ENCODE measurements at places on chromosomes 5 and 9.

DNA sequence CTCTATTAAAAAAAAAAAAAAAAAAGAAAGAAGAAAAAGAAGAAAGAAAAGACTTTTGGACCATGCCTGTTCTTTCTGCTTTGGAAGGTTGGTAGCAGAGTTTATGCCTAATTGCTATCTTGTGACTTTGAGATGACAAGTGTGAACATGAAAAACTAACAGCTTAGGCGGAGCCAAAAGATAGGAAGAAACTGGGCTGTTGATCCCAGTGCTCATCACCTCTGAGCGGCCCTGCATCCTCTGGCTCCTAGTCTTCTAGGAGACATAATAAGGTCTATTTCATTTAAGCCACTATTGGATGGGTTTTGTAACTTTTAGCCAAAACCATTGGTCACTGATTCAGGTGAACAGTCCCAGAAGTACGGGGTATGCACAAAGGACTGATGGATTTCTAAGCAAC, 34.4 kb upstream of the ATP6V1G1 start:
- no peak for DNase-seq

DNA sequence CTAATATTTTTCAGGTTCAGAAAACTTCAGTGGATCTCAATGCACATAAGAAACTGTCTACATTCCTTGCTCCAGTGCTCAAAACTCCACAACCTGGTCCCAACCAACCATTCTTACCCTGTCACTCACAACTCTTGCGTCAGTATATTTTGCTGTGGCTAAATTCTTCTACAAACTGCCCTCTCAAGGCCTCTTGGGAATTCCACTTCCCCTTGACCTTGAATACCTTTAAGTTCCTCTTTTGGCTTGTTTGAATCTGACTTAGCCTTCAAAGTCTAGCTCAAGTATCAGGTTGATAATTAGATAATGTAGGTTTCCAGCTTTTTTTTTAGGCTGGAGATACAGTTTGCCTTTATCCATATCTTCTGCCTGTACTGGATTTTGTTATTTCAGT, 128.3 kb downstream of the SLF1 start:
- DNase-seq = no peak

DNA sequence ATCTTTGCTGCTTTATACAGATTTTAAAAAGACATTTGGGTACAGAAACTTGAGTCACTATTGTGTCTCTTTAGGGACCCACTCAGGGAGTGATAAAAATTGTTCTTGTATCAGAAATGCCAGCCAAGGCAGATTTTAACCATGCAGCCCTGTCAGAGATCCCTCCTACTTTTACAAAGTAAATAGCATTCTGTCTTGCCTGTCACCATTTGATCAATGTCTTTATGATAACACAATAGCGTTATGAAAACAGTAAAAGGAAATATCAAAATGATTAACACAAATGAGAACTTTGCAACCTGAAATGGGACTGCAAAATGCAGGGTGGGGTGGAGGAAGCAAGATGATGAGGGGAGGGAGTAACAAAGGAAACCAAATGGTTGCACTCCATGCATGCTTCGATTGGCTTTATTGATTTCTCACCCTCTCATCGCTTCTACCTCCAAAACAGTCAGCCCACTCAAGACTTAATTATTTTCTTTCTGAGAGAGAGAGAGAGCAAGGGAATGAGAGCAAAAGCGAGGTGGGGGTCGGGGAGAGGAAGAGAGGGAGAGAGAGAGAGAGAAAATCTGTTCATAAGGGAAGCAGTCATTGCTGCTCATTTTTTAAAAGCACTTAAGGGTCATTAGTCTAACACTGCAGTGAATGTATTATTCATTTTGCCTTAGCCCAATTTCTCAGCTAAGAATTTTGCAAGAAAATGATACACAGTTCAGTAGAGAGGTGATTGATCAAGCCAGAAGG, 576.5 kb downstream of the CSNK1G3 start:
- no peak for DNase-seq

- DNase-seq = no peak
Measured at GRCh38 chr9:87910821-87911220, 6.9 kb upstream of the SPATA31C1 start.

DNA sequence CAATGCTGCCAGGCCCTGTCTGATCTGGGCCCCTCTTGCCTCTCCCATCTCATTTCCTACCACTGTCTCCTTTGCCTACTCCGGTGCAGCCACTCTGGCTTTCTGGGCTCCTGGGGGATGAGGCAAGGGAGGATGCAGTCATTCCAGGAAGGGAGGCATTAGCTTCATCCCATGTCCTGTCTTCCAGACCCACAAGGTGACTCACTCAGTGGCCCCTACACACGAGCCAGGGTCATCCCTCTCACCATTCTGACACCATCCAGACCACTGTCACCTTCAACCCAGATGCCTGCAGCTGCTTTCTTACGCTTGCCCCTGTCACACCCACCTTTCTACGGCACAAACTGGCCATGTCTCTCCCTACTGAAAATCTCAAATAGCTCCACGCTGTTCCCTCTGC, 19.1 kb downstream of the ACSL6 start:
- no peak for DNase-seq

- DNase-seq = no peak
Measured at GRCh38 chr9:136502940-136503550, 20.2 kb upstream of the SEC16A start.

- no peak for DNase-seq
Measured at GRCh38 chr5:129653057-129653375, 94.9 kb upstream of the MINAR2 start.

- no peak for DNase-seq
Measured at GRCh38 chr9:93574900-93575795, 1.2 kb upstream of the PHF2 start.

GRCh38 chr9:31574006-31574765, 810.3 kb upstream of the ACO1 start:
- no peak for DNase-seq

DNA sequence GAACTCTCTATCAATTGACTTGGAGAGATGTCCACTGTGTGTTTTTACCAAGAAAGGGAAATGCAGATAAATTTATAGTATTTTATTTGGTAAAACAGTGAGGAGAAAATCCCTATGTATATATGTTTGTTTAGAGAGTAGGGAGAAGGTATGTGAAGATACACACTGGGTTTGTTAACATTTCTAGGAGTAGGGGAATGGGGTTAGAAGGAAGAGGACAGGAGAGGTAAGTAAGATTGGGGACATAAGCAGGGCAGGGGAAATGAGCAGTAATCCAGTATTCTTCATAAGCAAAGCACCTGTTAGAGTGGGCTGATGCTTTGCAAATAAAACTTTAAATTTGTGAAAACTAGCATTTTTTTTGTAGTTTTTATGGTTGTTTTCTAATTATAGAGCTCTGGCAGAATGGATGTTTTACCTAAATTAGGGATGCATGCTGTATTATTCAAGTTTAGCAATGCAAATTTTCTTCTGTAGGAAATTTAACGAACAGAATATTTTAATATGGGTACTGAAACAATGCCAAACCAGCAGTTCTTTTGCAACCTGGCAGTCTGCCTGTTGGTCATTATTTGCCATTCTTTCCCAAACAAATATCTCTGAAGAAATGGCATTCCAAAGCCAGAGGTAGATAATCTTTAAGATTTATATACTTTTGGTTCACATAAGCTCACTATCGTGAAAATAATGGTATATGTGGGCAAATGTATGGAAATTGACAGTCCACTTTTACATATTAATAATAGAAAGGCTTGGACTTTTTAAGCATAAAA, 19.4 kb upstream of the DCP2 start:
- no peak for DNase-seq

- no peak for DNase-seq
Measured at GRCh38 chr9:124495126-124496074, 11.8 kb downstream of the NR5A1 start.

- DNase-seq = no peak
Measured at GRCh38 chr5:67222243-67223025, 25.8 kb upstream of the CD180 start.

GRCh38 chr5:150167908-150168307, 1.3 kb downstream of the CDX1 start:
- DNase-seq = no peak

- no peak for DNase-seq
Measured at GRCh38 chr9:136499935-136500910, 17.4 kb upstream of the SEC16A start.

DNA sequence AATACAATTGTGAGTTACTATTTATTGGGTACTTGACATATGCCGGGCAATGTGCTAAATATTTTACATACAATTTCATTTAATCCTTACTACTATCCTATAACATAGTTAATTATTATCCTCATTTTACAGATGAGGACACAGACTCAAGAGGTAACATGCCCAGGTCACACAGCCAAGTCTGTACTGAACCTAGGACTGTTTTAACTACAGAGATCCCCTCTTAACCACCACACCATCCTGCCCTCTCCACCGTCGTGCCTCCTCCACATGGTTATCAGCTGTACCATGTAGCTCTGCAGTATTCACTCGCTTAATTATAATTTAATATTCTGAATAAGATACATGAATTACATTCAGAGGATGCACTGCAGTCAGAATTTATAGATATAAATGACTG, 5.3 kb downstream of the RAB14 start:
- no peak for DNase-seq

- no peak for DNase-seq
Measured at GRCh38 chr5:143177263-143177983, 226.1 kb downstream of the NR3C1 start.

- no peak for DNase-seq
Measured at GRCh38 chr5:174376726-174377373, 331.3 kb downstream of the NSG2 start.

DNA sequence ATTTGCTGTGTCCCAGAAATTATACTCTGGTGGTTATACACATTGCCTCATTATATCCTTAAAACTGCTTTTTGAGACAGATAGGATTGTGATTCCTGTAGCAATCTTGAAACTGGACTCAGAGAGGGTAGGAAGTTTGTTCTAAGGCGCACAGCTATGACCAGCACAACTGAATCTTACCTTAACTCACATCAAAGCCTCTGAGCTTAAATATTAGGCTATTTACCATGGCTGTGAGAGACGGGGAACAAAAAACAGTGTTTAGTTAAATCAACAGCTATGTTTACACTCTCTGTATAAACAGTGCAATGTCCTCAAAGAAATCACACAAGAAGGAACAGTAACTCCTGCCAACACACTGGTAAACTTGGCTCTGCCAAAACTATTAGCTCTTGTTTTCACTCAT, 50.9 kb upstream of the TUT7 start:
- DNase-seq = no peak

DNA sequence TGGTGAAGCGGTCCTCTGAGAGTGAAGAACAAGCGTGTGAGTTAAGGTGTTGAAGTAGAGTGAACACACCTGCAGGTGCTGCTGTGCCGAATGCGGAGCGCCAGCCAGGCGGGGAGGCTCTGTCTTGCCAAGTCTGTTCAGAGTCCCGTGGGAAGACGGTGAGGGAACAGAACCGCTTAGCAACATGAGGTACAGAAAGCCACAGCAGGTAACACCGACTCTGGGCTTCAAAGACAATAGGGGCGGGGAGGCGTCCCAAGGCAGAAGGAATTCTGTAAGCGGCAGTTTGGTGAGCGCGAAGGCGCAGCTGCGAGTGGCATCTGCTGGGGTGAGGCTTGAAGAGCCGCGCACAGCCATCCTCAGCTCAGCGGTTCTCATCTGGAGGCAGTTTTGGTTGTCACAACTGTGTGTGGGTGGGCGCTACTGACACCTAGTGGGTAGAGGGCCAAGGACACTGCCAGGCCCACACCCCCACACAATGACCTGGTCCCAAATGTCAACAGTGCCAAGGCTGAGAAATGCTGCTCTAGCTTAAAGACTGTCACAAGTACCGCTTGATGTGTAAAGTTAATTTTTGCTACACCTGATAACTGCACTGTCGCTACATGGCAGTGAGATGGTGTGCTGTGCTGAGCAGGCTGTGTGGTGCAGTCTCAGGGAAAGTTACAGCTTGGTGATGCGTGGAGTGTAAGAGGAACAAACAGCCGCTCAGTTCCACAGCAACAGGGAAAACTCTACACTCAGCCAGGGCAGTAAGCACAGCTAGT, 67.4 kb upstream of the TBC1D9B start:
- no peak for DNase-seq

DNA sequence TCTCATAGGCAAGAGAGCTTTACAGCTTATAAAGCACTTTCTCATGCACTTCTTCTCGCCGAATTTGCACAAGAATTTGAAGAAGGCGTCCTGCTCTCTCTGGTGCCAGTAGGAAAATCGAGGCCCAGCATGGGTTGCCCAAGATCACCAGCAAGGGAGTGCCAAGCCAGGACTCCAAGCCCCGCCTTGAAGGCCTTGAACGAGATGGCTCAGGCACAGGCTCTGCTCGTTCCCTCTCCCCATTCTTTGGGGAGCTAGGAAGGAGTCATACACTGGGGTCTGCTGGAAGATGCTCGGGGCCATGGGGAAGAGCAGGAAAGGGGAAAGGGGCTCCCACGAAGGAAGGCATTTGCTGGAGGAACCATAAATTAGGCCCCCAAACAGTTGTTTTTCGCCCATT, 46.7 kb downstream of the PAX5 start:
- DNase-seq = no peak

GRCh38 chr5:92749943-92750342, 831.1 kb downstream of the NR2F1-AS1 start:
- DNase-seq = no peak

DNA sequence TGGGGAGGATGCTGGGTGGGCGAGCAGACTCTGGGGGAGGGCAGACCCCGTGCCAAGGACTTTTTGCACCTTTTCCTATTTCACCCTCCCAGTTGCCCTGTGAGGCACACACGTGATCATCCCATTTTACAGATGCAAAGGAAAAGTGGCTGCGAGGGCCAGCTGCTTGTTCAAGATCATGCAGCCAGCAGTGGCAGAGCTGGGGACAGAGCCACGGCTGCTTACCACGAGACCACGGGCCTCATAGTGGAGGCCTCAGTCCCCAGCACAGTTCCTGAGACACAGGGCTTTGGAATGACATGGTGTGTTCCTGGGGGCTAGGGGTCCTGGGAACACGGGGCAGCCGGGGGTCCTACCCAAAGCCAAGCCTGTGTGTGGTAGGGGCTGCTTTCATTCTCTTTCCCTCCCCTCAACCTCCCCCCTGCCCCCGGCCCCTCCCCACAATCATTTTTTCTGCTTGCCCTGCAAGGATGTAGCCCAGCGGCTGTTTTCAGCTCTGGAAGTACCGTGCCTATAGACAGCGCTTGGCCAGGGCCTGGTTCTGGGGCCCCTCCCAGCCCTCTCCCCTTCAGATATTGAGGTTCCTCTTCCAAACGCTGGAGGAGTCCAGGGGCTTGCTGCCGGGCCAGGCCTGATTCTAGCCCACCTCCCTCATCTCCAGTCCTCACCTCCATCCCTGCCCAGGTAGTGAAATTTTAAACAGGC, 58.5 kb upstream of the IER5L start:
- no peak for DNase-seq

GRCh38 chr5:122121479-122122465, 7.6 kb upstream of the ZNF474 start:
- DNase-seq = no peak

GRCh38 chr5:173180331-173180730, 36.0 kb downstream of the BNIP1 start:
- no peak for DNase-seq

- DNase-seq = no peak
Measured at GRCh38 chr9:2414465-2414864, 207.1 kb upstream of the VLDLR start.
